ENCODE measurements at places on chromosomes 16 and 17.

- no peak for DNase-seq
These were observed 6.1 kb downstream of the KRT23 start for GRCh38 chr17:40931311-40931710.

DNA sequence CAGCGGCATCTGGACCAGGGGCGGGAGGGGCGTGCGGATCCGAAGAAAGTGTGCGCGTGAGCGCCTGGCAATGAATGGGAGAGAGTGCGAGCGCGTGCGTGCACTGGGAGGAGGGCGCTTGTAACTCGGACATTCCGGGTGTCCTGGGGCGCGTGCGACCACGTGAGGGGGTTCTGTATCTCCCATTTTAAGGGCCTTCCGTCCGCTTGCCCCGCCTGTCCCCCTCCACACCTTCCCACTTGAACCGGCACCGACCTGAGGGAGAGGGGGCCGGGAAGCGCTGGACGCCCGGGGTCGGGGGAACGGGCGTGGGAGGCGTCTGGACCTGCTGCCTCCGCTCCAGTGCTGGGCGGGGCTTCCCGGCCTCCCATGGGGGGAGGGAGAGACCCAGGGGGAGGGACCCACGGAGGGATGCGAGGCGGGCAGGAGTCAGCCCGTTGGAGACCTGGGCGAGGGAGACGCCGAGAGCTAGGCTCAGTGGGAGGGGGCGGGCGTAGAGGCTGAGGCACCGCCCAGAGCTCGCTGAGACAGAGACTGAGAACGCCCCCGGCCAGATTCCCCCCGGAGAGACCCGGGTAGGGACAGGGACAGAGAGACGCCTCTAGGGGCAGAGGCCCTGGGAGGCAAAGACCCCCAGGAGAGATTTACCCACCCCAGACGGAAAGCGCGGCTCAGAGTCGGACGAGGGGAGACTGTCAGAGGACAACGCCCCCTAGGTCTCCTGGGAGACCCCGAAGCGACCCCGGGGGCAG, at the start of gene KREMEN2:
TSS of gene KREMEN2 (plus strand) at position 553 of the 752 bp plus-strand sequence. CDS start 246 bp downstream, outside the sequence.
- DNase-seq: no peak

GRCh38 chr17:36525888-36526287, 8.8 kb downstream of the MYO19 start:
- DNase-seq: no peak

GRCh38 chr16:67779256-67780014, 26.9 kb downstream of the RANBP10 start:
- no peak for DNase-seq

GRCh38 chr16:72131036-72131435, 37.4 kb downstream of the DHX38 start:
- DNase-seq: no peak

- no peak for DNase-seq
These were observed 28.6 kb downstream of the DCAKD start for GRCh38 chr17:45022655-45023339.

- no peak for DNase-seq
These were observed 2.3 kb upstream of the UBALD2 start for GRCh38 chr17:76262732-76263344.

- DNase-seq: no peak
These were observed 60.1 kb downstream of the SRCIN1 start for GRCh38 chr17:38545531-38546225.

GRCh38 chr16:23567602-23568001, 10.1 kb downstream of the UBFD1 start:
- no peak for DNase-seq

GRCh38 chr17:73492125-73492820, 152.0 kb downstream of the SDK2 start:
- DNase-seq: no peak

DNA sequence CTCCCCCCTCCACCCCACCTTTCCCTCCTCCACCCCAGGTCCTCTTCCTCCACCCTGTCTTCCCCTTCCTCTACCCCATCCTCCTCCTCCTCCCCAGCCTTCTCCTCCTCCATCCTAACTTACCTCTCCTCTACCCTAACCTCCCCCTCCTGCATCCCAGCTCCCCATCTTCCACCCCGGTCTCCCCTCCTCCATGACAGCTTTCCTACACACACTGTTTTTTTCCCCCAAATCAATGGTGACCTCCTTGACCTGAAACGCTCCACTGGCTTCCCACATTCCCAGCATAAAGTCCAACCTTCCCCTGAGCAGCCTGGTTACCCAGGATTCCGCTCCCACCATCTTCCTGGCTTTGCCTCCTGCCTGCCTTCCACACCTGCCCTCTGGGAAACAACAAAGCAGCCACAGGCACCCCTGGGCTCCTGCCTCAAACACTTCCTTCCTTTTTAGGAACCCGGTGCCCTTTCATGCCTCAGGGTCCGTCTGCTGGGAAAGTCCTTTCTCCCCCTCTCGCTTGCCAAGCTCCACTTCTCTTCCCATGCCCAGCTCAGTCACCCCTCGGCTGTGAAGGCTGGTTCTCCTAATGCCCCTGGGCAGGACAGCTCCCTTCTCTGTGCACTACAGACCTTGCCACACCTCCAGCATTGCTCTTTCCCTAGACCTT, 2.1 kb downstream of the RGS9 start:
- no peak for DNase-seq

- no peak for DNase-seq
These were observed 9.9 kb upstream of the HOXB13 start for GRCh38 chr17:48738424-48738802.

DNA sequence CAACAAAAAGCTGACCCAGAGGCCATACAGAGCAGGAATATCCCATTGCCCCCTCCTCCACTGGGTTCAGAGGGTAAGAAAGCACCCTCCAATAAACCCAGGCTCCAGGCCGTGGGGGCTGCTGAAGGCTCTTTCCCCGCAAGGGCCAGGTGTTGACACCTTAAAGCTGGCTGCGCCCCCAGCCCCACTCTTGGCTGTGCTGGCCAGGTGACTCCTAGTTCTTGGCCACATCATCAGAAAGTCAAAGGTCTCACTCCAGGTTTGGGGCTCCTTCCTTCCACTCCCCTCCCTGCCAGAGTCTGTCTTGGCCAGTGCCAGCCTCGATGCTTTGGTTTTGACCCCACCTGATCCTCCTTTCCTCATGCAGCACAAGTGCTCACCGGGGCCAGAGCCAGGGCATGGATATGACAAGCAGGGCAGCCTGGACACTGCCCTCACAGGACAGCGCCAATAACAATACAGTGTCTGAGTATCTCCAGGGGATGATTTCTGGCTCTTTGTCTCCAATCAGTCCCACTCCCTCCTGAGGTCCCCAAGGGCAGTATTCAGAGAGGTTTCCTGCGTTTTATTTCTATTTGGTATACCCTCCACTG, 8.2 kb downstream of the SLC46A1 start:
- no peak for DNase-seq

- DNase-seq: no peak
These were observed 17.1 kb downstream of the BFAR start for GRCh38 chr16:14649816-14650215.

DNA sequence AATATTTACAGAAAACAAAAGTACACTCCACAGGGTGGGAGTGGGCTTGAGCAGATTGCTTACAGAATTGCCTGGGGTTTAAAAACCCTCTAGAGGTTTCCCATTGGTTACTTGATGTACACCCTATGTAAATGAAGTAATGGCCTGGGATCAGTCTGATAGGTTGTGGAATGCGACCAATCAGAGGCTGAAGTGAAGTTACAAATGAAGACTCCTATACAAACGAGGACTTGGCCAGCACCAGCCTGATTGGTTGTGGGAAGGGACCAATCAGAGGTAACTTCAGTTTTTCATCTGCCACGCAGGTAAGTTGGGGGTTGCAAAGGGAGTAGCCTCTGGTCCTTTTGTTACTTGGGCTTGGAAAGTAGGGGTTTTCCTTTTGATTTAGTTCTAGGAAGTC, 8.8 kb downstream of the EEF2K start:
- no peak for DNase-seq

DNA sequence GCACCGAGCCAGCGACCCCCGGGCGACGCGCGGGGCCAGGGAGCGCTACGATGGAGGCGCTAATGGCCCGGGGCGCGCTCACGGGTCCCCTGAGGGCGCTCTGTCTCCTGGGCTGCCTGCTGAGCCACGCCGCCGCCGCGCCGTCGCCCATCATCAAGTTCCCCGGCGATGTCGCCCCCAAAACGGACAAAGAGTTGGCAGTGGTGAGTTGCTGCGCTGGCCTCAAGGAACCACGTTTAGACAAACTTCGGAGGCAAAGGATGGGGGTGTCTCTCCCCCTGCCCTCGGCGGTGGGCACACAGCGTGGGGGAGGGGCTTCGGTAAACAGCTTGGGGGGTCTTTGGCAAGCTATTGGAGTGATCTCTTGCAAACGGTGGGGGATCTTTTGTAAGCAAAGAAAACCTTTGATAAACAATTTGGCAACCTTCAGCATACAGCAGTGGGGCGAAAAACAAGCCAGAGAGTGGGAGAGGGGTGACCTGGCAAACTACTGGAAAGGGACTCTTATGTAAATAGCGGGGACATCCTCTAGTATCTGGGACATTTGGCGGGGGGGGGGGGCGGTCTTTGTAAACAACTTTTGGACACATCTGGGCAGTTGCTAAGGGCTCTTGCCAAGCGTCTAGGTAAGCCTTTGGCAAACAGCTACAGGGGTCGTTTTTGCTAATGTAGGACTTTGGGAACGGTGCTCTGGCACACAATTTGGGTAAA, 587 bp downstream of the MMP2 start:
- no peak for DNase-seq

Data from AG09309 (cell line).